CD4-positive, CD25-positive, alpha-beta regulatory T cell (primary cell): ENCODE measurements at places on chromosomes 13 and 19. TPM values are rescaled to one million over a fixed set of nuclear protein-coding genes. Genes with fewer than 3 reads are reported as not detected.

IGFL2 gene
- 0.98 TPM for polyA plus RNA-seq

FAM124A gene
- not detected for polyA plus RNA-seq

ZNF808 gene
- polyA plus RNA-seq = 7.3 TPM

GRCh38 chr13:73717632-73718031, 416.6 kb downstream of the KLF12 start:
- no peak overlapping the region for H3K4me3 ChIP-seq
- no peaks in the 10 kb centered on the region for H3K27me3 ChIP-seq
- no peak for DNase-seq
- H3K4me1 ChIP-seq = peaks cover 26% of the 10 kb centered on the region
- H3K36me3 ChIP-seq = peaks cover 27% of the 10 kb centered on the region

DNA sequence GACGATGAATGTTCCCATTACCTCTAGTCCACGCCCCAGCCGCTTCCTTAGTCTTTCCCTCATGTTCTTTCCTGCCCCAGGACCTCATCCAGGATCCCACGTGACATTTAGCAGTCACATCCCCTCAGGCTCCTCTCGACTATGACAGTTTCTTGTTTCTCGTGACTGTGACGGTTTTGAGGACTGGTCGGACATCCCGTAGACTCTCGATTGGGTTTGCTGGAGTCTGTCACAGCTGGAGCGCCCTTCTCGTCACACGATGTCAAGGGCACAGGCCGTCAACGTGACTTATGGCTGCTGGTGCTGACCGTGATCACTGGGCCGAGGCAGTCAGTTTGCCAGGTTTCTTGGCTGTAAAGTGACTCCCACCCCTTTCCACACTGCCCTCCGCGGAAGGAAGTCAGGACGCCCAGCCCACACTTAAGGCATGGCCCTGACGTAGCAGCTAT, 22.8 kb downstream of the ELAVL1 start:
- no peaks in the 10 kb centered on the region for H3K27me3 ChIP-seq
- peaks cover 76% of the 10 kb centered on the region for H3K36me3 ChIP-seq
- no peak overlapping the region for H3K4me3 ChIP-seq
- no peaks in the 10 kb centered on the region for H3K4me1 ChIP-seq

DNA sequence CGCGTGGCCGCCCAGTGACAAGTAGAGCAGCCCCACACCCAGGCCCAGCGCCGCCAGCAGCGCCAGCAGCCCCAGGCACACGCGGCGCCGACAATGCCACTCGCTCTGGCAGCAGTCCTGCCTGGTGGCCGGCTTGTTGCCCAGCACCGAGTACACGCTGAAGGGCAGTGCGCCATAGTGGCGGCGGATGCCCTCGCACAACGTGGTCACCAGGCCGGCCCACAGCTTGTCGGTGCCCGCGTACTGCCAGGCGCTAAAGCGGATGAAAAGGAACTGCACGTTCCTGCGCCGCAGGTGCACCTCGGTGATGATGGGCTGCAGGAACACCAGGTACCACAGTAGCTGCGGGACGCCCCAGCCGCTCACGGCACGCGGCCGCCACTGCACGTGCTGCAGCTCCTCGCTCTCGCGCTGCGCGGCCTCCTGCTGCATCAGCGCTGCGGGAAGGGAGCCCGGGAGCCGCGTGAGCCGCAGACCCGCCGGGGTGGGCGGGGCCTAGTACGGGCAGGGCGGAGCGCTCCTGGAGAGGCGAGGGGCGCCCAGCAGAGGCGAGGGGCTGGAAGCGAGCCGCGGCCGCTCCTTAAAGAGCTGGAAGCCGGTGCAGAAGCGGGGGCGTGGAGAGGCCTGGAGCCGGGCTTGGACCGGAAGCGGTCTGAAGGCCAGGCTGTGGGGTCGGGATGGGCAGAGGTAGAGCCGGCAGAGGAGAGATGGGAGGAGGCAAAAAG, 7.3 kb downstream of the NKPD1 start:
- H3K27ac ChIP-seq = no peak overlapping the region
- H3K4me3 ChIP-seq = no peak overlapping the region
- H3K36me3 ChIP-seq = no peaks in the 10 kb centered on the region
- DNase-seq = peak; percentile 19

- H3K27me3 ChIP-seq = no peaks in the 10 kb centered on the region
- DNase-seq = no peak
- H3K4me1 ChIP-seq = no peaks in the 10 kb centered on the region
- H3K4me3 ChIP-seq = no peak overlapping the region
- no peak overlapping the region for H3K27ac ChIP-seq
- no peaks in the 10 kb centered on the region for H3K36me3 ChIP-seq
Observed at GRCh38 chr13:33051632-33052031, 35.4 kb downstream of the KL start.

GRCh38 chr19:1057176-1057855, 9.7 kb upstream of the ARHGAP45 start:
- H3K36me3 ChIP-seq = peaks cover 2% of the 10 kb centered on the region
- no peak overlapping the region for H3K4me3 ChIP-seq
- H3K27ac ChIP-seq = peak overlapping the region; percentile 6
